ENCODE measurements at places on chromosomes 3 and 15.

DNA sequence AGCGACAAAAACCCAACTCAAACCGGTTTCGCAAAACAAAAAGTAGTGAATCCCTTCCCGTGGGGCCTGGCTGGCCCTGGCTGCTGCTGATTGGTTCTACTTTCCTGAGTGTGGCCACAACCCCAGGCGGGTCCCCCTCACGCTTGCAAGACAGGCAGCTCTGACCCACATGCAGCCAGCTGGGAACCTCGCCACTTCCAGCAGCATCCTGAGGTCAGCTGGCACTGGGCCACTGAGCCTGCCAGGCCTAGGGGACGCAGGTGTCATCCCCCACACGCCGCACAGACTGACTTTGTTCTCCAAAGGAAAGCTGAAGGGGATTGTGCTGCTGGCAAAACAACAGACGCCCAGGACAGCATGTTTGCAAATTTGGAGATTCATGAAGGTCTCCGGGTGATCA lies 111.1 kb downstream of the TPRA1 start:
- DNase-seq = no peak

DNA sequence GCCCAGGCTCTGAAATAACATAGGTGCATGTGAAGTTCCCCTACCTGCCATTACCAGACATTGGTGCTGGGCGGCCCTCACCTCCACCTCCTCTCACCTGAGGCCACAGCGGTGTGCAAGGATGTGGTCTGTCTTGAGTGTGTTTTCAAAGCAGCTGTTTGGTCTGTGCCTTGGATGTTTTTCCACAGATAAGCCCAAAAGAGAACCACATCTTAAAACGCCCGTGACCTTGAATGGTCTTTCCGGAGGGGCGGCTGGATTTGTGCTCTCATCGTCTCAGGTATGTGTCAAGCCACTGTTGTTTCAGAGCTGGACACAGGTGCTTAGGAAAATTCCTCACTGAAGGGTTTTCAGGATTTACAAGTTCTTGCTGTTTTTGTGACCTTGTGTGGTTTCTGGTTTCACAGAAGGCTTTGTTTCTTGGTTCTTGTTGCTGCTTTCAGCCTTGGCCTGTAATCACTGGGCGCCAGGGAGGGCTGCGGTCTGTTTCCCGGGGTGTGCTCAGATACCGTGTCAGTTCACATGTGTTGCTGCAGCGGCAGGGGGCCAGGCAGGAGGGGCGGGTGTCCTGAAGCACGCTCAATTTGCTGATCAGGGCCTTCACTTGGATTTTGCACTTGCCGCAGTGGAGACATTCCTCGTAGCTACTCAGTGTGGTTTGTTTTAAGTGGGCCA lies 128.4 kb downstream of the IGF1R start:
- DNase-seq = peak; percentile 66

DNA sequence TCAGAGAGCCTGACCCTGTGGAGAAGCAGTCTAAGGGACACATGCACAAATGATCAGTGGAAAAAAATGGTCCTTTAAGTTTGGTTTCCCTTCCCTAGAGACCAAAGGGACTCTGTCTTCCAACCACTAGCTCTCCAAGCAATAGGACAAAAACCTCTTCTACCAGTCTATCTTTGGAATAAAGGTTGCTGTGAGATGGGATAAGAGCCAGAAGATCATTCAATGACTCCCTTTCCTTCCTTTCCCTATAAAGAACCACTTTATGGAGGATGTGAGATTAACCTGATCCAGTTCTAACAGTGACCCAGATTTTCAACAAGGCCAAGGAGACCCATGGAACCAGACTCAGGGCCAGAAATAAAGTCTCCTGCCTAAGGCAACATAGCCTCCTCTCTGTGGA lies 74.8 kb downstream of the DHX30 start:
- no peak for DNase-seq

GRCh38 chr3:27606537-27606936 lies 115.6 kb downstream of the EOMES start:
- DNase-seq = no peak

DNA sequence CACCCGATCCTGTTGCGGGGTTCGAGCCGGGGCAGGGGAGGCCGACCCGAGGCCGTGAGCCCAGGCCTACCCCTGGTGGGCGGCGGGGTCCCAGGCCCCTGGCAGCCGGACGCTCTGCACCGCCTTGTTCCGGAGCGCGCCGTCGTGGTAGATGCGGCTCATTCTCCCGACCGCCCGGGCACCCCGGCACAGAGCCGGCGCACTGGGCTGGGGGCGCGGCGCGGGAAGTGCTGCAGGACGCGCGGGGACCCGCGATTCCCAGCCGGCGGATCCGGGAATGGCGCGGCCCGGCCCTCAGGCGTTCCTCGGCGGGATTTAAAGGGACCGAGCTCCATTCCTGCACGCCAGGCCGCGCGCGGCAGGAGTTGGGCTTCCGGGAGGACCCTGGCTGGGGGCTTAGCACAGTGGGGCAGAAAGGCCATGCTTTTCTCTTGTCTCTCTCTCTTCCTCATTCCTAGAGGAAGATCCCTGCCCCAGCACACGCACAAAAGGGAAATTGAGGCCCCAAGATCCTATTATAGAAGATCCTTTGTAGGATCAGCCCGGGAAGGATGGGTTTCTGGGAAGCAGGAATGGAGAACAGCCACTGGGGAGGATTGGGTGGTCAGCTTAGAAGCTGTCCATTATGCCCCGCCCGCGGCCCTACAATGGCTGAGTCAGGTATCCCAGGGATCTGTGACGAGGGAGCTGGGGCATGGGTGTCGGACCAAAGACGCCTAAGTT lies at the start of gene ARPIN:
Gene ARPIN, minus strand, starts transcription at position 279 of the 723 bp plus-strand sequence. Its CDS starts 117 bp downstream, at position 162.
- no peak for DNase-seq

DNA sequence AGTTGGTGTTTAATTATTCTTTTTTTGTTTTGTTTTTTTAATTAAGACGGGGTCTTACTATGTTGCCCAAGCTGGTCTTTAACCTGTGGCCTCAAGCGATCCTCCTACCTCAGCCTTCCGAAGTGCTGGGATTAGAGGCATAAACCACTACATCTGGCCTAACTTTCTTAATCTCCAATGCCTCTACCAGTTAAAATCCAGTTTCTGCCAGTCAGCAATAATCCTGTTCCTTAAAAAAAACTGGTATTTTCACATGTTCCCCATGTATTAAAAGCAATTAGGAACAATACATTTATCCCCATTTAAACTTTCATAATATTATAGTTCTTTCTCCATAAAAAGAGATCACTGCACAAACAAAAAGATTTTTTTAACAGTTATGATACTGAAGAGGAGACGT lies 21.2 kb downstream of the DCAF1 start:
- DNase-seq = no peak

DNA sequence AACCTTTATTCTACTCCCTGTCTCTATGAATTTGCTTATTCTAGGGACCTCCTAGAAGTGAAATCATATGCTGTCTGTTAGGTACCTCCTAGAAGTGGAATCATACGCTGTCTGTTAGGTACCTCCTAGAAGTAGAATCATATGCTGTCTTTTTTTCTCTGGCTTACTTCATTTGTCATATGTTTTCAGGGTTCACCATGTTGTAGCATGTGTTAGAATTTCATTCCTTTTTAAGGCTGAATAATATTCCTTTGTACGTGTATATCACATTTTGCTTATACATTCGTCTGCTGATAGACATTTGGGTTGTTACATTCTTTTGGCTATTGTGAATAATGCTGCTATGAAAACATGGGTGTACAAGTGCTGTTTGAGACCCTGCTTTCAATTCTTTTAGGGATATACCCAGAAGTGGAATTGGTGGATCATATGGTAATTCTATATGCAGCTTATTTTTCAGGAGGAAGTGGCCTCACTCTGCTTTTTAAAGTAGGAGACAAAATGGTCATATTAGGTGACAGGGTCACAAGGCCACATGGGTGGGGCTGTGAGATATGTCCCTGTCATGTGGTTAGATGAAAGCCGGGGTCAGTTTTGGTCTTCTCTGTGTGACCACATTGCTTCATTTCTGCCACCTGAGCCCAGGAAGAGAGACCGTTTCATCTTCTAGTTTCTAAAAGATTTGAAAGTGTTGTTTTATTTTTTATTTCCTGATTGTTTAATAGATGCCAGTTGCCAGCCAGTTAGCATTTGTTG lies 76.7 kb downstream of the FLNB start:
- no peak for DNase-seq

GRCh38 chr3:16813336-16813735 lies 71.4 kb upstream of the PLCL2 start:
- DNase-seq = no peak

DNA sequence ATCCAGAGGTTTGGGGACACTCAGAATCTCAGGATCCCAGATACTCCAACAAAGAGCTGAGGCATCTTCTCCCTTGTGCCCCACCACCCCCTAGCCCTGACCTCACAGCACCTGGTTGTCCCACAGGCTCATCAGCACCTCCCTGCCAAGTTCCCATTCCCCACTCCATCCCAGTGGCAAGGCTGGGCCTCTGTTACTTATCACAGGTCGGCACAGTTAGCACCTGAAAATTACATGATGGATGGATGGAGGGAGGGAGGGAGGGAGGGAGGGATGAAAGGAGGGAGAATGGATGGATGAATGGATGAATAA lies 12.8 kb downstream of the MYL3 start:
- DNase-seq = no peak

- DNase-seq = no peak
These were observed 222.9 kb downstream of the SCAPER start for GRCh38 chr15:76682259-76682658.

GRCh38 chr3:149085828-149086231 lies 503 bp downstream of the HLTF start:
- DNase-seq = peak; percentile 33

DNA sequence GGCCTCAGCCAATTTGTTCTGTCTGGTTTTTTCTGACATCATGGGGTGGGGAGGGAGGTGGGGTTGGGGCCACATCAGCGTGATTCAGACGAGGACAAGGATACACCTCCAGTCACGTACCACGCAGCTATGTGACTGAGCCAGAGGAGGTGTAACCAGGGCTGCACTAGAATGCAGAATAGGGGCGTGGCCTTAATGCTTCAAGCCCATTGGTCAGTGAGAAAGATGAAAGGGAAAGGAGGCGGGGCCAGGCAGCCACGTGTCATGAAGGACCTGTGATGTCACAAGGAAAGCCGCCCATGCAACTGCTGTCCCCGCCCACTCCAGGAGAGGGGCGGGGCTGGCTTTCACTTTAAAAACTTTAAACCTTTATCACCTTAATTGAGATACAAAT lies at the start of gene GOLGA6L2:
Gene GOLGA6L2, minus strand, starts transcription at position 137 of the 394 bp plus-strand sequence. Its CDS starts 62 bp downstream, at position 75.
- no peak for DNase-seq

DNA sequence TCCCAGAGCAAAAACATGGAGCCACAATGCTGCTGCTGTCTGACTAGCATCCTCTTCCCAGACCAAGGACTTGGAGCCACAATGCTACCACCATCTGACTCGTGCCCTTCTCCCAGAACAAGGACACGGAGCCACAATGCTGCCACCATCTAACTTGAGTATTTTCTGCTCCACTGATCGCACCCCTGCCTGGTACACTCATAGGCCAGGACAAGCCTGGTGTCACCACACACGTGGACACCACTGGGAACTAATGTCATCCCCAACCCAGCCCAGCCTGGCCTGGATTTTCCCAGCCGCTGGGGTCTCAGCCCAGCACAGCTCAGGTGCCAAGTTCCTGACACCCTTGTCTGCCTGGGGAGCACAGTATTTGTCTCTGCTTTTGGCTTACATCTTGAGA lies 52.7 kb upstream of the GRIP2 start:
- DNase-seq = no peak

DNA sequence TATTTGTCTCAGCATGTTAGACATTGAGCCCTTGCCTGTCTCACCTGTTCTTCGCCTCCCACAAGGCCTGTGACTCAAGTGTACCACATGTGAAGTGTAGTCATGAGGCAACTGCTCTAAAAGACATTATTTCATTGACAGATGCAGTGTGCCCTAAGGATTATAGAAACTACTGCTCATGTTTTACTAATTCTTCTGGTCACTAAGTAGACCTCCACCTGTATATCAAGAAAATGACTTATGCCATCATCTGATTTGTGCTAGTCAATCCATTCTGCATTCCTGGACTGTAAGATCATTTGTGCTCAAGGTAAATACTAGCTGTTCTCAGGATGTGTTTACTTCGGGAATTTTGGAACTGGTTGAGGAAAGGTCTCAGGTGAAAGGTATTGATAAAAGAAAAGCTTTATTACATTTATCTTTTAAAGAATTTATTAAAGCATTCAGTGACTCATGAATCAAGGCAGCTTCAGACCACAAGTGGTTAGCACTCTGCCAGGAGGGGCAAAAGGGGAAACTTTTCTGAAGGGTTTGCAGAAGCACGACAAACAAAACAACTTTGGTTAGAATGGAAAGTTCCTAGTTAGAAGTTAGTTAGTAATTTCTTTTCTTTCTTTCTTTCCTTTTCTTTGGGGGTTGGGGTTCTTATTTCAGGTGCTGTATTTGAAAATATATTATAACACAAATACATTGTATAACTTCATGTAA lies 465.3 kb upstream of the CBLB start:
- no peak for DNase-seq

DNA sequence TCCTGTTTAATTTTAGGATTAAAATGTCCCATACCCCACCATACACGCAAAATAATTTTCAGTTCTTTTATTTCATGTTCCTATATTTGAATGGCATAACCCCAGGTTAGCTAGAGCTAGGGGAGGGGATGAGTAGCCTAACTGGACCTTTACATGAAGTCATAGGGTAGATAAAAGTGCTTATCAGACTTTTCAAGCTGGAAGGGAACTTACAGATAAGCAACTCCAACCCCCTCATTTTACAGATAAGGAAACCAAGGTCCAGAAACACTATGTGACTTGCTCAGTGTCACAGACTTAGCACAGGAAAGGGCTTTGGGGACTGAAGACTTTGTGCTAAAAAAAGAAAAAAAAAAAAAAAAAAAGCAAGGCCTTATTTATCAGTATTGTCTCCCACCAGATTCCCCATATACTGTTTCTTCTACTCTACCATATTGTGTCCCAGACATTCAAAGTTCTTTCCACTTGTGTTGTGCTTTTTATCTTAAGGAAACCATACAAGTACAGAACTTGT lies 10.6 kb upstream of the TNIK start:
- DNase-seq = no peak

GRCh38 chr3:194941956-194942511 lies 256.4 kb downstream of the FAM43A start:
- DNase-seq = no peak

DNA sequence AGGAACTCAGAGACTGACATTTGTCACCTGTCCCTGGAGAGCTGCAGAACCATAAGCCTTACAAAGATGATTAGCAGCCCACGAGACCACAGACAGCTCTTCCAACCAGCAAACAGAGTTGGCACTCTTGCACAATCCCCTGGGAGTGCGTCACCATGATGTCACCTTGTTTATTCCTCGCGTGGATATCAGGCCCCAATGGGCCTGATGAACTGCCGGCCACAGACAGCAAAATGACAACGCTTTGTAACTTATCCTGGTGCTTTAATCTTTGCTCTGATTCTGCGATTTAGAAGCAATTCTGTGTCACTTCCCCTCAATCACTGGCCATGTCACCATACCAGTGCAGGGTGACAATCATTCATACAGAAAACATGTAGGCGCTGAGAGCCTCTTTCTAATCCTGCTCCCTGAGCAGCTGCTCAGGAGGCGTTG lies 89.2 kb downstream of the TAMM41 start:
- DNase-seq = no peak

- DNase-seq = no peak
These were observed 381.4 kb upstream of the TGFBR2 start for GRCh38 chr3:30225021-30225420.

- no peak for DNase-seq
These were observed 26.3 kb downstream of the MRAS start for GRCh38 chr3:138374573-138375134.

- no peak for DNase-seq
These were observed 12.6 kb downstream of the IFT57 start for GRCh38 chr3:108209579-108209978.

Measured in left renal pelvis (tissue), 4 donors.